Stimulated activated naive CD8-positive, alpha-beta T cell treated with anti-CD3 and anti-CD28 coated beads, Interleukin-15, Interleukin-2, amounts not matched to agents 100 U/mL and 50 U/mL, for 24 hours (primary cell): ENCODE measurements at places on chromosomes 16 and 17.

DNA sequence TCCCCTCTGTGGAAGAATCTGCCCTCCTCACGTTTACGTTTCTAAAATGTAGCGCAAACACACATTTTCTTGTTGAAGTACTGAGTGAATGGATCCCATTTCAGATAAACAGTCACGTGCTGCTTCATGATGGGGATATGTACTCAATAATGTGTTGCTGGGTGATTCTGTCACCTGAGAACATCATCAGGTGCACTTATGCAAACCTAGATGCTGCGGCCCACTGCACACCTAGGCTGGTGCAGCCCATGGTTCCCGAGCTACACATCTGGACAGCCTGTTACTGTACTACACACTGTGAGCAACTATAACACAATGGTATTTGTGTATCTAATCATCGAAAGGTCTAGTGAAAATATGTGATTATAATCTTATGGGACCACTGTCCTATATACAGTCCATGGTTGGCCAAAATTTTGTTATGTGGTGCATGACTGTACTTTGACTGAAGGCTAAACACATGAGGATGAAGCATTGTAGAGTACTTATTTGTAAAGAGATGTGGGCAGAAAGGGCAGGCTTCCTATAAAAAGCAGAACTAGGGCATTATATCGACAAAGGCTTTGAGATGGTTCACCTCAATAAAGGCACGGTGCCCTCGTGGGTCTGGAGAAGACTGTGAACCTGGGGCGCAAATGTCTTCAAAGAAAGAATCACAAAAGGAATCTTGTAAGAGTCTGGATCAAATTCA, 26.3 kb downstream of the MARF1 start:
- no peak for DNase-seq

DNA sequence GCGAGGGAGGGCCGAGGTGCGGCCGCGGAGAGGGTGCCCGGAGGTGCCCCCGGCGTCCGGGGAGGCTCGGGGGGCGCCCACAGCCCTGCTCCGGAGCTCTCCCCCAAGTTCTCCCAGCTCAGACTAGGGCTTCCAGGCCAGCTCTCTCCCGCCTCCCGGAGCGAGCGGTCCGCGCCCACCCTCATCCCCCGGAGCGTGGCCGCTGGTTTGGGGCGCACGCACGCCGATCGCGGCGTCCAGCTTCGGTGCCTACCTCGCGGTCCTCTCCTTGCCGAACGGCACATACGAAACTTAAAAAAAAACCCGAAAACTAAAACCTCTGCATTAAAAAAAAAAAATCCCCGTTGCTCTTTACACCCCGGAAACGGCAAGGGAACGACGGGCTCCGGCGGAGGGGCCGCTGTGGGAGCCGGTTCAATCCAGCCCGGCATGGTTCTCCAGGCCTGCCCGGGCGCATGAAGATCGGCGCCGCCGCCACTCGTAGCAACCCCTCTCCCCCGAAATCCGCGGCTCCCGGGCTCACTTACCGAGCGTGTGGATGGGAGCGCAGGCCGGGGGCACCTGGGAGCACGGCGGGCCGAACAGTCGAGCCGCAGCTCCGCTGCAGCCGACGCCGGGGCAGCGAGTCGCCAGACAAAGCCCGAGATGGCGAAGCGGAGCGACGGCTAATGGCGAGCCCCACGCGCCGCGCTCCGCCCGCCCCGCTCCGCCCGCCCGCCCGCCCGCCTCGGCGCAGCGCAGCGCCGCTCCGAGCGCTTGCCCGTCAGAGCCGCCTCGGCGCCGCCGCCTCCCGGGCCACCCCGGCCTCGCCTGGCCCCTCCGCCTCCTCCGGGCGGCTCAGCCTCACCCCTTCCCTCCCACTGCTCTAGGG, 973 bp upstream of the UBTF start:
- peak; percentile 62 for DNase-seq

DNA sequence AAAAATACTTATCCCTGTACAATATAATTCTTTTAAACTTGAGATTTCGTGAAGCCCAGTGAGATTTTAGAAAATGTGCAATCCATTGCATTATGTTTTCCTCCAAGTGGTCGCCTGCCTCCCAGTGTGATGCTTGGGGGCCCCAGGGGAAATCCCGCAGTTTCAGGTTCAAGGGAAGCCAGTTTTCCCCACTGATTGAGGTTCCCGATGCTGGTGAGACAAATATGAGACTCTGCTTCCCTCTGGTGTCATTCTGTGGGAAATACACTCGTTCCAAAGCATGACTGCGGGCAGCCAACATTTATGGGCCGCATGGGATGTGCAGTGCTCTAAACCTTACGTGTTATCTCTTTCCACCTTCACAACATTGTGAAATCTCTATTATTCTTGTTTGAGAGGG, 200.8 kb downstream of the PRKCB start:
- DNase-seq = peak; percentile 47

- DNase-seq = no peak
These were observed 57.7 kb upstream of the RPL38 start for GRCh38 chr17:74145756-74146155.

DNA sequence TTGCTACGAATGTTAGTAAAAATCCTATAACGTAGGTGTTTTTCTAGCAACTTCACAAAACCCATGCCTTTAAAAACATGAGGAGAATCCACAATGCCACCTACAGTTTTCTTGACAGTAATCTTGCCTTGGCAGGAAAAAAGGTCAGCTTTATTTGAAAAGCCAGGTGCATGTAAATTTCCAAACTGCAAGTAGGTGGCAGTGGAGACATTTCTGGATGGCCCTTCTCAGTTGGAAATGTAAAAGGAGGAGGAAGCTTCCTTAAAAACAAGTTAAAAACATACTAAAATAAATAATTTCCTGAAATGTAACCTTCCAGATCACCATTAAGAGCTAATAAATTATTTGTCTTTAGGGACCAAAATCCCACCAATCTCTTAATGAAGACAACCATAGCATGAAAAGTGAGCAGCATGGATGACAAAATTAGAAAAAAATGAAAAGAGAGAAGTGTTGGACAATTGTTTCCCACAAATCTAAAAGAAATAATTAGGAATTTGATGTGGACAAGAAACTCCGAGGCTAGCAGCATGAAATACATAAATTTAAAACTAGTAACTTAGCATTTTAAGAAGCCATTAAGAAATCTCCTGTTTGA, 152.2 kb downstream of the SNX11 start:
- DNase-seq = no peak

GRCh38 chr17:48841395-48841831, 10.6 kb downstream of the CALCOCO2 start:
- DNase-seq = no peak

- DNase-seq = no peak
These were observed 40.2 kb downstream of the NLRP1 start for GRCh38 chr17:5544115-5544514.

DNA sequence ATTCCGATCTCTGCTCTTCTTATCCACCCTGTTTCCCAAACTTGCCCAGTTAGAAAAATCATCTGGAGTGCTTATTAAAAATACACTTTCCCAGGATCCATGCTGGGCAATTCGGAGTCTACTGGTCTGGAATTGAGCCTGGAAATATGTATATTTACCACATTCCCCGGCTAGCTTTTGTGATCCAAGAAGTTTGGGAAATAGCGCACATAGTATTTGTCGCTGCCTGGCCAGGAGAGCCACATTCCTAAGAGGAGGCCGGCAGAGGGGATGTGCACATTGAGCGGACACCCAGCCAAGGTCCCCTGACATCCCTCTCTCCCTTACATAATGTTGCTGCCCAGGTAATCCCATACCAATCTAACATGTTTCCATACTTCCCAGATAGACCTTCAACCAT, 62.1 kb upstream of the TMEM97 start:
- no peak for DNase-seq

- DNase-seq = no peak
These were observed 1.4 kb downstream of the PLCD3 start for GRCh38 chr17:45130681-45131615.

DNA sequence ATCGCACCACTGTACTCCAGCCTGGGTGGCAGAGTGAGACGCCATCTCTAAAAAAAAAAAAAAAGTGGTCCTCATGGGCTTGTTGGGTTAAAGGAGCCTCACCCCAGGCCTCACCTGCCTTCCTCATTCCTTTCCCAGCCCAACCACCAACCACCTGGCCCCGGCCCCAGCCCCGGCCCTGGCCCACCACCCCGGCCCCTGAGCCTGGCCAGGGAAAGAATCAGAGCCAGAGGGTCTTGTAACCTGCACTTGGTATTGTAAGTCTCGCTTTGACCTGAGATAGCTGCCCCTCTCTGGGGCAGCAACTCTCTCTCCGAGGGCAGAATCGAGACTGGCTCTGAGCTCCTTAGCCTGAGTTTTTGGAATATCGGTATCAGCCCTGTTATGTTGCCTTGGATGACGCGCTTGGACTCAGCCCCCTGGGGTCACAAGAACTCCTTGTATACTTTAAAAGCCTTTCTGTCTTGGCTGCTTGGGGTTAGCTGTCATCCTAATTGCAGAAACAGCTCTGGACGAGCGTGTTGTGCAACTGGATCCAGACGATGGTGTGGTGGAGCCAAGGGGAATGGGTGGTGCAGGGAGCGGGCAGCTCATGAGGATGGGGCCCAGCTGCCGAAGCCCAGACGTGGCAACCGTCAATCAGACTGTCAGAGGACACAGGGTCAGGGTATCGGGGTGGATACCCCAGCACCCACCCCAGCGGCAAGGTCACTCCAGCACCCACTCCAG, 14.6 kb downstream of the SMTNL2 start:
- no peak for DNase-seq

- no peak for DNase-seq
These were observed 71.0 kb upstream of the ATF7IP2 start for GRCh38 chr16:10314811-10315210.

DNA sequence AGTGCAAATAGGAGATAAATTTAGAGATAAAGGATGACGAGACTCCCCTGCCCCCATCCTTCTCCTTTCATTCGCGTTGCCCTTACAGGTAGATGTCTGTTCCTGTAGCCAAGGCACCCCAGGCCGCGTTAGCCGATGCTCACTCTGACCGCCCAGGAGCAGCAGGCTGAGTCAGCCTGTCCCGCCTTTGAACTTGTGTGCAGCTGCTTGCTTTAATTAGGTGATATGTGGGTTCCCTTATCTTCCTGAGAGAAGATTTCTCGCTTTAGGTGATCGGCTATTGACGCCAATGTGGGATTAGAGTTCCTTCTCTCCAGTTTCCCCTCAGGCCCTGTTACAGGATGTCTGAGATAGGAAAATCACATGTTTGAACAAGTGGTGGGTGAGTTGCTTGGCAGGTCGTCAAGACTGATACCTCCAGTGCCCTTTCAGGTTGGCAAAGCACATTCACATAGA, 119.5 kb downstream of the MSI2 start:
- no peak for DNase-seq

GRCh38 chr16:3364774-3365427, 9.2 kb downstream of the OR2C1 start:
- DNase-seq = peak; percentile 84

- no peak for DNase-seq
These were observed 16.0 kb downstream of the RSL1D1 start for GRCh38 chr16:11835309-11835708.

GRCh38 chr17:69733171-69734012, 318.9 kb downstream of the MAP2K6 start:
- DNase-seq = no peak

GRCh38 chr16:31501226-31501965, 6.8 kb downstream of the RUSF1 start:
- DNase-seq = no peak

GRCh38 chr16:27924411-27925118, 138.9 kb downstream of the GSG1L start:
- DNase-seq = no peak

- DNase-seq = no peak
These were observed 138.6 kb upstream of the CHMP6 start for GRCh38 chr17:80853076-80853475.

DNA sequence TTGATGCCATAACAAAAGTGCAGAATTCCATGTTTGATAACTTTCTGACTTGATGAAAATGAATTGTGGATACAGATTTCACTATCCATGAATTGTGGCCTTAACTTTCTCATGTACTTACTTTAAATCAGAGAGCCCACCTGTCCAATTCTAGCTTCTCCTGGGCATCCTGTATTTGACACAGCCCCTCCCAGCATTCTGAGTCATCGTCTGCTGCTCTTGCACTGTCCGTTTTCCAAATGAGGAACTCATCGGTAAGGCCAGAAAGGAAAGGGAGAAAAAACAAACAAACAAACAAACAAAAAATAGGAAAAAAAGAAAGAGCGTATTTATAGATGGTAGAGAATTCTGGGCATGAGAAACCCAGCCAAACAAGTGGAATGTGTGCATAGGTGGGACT, 361.6 kb downstream of the WWOX start:
- no peak for DNase-seq

DNA sequence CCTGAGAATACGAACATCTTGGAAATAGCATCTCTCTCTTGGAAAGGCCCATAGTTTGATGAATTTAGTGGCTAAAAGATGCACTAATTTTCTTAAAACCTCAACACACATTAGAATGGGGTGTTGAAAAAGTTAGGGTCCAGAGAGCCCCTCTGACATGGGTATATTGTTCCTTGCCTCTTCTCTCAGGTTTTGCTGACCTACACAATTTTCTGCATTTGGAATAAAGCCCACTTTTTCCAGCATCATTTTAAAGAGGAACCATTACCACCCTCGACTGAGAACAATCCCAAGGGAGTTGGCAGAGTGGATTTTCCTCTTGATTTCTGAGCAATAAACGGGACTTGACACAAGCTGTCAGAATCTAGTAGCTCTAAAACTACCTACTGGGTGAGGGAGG, 156.1 kb downstream of the PMP22 start:
- DNase-seq = no peak

DNA sequence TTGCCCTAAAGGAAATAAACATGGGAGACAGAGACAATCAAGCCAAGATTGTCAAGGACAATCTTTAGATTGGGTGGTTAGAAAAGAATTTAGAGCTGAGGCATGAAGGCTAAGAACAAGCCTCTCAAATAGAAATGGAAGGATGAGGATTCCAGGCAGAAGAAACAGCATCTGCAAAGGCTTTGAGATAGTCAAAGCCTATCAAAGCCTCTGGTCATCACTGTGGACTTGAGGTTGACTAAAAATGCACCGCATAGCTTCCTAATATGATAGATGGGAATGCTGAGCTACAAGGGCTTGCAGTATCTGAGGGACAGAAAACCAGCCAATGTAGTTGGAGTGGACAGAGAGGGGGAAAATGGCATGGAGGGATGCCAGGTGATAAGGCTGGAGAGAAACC, 109.8 kb upstream of the FAM20A start:
- no peak for DNase-seq

GRCh38 chr17:83103200-83103942, 24.0 kb downstream of the METRNL start:
- DNase-seq = peak; percentile 40

DNA sequence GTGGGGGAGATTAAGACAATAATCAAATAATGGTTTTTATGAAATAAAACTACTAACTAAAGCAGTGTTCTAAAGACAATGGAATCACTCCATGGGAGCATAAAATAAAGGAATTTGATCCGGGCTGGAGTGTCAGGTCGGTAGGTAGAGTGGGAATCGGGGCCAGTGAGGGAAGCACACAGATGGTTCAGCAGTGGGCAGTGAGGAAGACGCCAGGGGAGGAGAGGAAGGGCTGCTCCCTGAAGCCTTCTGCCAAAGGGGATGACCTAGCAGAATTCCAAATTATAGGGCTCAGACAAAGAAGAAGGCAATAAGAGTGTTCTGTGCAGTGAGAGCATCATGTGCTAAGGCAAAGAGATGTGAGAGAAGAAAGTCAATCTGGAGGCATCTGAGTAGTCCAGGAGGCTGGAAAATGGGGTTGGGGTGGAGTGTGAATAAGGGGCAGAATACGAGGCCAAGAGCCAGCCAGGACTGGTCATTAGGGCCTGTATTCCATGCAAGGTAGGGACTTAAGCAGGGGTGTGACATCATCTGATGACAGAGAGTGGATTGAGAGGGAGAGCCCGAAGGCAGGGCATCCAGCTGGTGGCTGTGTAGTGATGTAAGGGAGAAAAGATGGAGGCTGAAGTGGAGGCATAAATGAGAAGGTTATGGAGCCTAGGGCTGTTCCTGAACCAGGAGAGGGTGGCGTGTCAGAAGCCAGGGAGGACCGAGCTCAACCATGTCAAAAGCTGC, 137.6 kb downstream of the COPRS start:
- DNase-seq = no peak
